ENCODE measurements at places on chromosomes 7 and 10.

DNA sequence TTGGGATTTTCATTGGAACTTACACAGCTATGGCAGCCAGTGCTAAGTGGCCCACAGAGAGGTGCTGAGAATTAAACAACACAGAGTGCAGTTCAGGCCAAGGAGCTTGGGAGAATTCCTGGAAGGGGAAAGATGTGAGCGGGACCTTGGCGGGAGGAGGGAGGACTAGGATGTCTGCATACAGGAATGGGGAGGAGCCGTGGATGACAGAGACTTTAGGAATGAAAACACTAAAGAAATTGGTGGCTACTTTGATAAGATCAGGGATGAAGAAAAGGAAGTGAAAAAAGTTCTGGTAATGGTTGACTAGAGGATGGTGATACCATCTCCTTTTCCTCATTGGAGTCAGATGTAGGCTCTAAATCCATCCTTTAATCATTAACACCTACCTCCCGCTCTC, 234.2 kb upstream of the FZD8 start:
- no peak for DNase-seq

- DNase-seq: no peak
Observed at GRCh38 chr7:151309311-151309710, 32.3 kb upstream of the NUB1 start.

- DNase-seq: no peak
Observed at GRCh38 chr10:99531696-99532593, 797 bp upstream of the NKX2-3 start.

DNA sequence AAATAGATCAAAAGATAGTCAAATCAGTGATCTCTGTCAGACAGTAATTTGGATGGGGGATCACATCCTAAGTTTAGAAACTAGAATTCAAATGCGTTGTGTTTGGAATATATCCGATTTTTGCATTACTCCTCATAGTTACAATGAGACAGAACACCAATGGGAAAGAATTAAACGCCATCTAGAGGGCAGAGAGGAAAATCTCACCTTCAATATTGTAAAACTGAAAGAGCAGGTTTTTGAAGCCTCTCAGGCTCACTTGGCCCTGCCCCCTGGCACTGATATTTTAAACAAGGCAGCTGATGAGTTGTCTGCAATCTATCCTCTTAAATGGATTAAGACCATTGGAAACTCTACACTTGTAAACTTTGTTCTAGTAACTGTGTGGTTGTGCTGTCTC, 17.7 kb downstream of the FRG2B start:
- no peak for DNase-seq

- no peak for DNase-seq
Observed at GRCh38 chr7:74025146-74025545, 2.8 kb upstream of the ELN start.

DNA sequence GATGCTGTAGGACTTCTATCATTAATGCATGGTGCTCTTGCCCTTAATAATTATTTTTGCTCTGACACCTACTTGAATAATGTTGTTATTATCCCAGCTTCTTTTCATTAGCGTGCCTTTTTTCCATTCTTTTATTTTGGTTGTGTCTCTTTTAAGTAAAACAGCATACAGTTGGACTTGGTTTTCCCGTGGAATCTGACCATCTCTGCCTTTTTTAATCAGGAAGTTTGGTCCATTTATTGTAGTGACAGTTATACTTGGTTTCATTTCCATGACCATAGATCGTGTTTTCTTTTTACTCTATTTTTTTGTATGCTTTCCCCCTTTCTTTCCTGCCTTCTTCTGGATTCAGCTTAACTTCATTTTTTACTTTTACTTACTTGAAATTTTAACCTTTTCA, 4.6 kb downstream of the PAPOLB start:
- DNase-seq: no peak

GRCh38 chr7:101644879-101645278, 15.8 kb upstream of the MYL10 start:
- DNase-seq: no peak
